Panc1 (cell line): ENCODE measurements at places on chromosomes 1 and 21. TPM values are rescaled to one million over a fixed set of nuclear protein-coding genes. Genes with fewer than 3 reads are reported as not detected.

- no peak for DNase-seq
Measured at GRCh38 chr1:74812180-74812541, 79.2 kb downstream of the TYW3 start.

DNA sequence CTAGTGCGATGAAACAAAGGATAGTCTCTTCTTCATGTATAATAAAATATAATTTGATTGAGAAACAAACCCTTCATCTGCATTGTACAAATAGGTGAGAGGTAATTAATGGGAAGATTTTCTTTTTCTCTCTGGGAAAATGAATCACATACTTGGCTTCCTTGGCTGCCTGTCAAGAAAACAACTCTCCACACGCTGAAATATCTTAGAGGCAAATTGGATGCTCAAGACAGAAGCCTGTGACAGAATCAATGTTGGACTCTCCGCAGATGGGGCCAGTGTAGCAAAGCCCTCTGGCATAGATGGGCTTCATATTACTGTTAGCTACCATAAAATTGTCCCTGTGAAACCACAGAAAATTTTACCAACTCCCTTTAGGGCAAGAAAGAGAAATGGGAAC, 186.6 kb downstream of the GRIK1 start:
- no peak for DNase-seq

GRCh38 chr1:192797891-192798290, 10.9 kb upstream of the RGS2 start:
- no peak for DNase-seq

The MEX3A gene
- total RNA-seq = 15.8 TPM

The FCRL4 gene
- total RNA-seq = not detected

The CATSPERE gene
- total RNA-seq = 0.31 TPM
